ENCODE measurements at places on chromosomes 12 and 14.

DNA sequence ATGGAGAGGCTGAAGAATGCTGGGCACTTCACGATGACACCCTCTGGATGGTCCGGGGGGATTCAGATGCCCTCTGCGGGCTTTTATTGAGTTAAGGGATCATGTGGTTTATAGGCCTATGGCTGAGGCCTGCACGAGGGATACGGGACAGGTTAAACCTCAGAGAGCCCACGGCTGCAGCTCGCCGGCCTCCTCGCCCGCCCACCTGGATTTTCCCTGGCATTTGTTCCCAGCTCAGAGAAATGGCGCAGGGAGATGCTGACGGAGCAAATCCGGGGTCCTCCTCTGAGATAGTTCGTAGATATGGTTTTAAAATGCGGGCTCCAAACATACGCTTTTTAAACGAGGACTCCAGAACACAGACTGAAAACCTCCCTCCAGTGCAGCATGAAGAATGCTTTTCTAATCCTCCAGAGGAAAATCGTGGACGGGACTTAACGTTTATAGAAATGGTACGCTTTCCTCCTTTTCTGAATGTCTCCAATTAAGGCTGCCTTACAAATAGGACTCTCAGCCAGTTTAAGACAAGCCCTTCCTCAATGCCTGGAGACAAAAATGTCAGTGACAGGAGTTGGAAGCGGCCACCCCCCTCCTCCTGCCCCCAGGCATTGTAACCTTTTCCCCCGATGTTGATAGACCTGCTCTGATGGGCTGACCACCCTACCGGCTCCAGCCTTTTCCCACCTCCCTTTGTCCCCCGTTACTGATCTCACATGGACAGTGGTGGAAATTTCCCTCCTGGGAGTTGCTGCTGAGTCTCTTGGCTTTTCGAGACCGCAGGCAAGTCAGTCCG is 16.6 kb downstream of the CCND2 start:
- no peak for DNase-seq

DNA sequence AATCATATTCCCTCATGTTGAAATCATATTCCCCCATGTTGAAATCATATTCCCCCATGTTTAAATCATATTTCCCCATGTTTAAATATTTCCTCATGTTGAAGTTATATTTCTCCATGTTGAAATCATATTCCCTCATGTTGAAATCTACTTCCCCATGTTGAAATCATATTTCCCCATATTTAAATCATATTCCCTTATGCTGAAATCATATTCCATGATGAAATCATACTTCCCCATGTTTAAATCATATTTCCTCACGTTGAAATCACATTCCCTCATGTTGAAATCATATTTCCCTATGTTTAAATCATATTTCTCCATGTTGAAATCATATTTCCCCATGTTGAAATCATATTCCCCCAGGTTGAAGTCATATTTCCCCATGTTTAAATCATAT is 34.6 kb upstream of the ADGRD1 start:
- DNase-seq: no peak

- no peak for DNase-seq
Observed at GRCh38 chr12:29427964-29428363, 47.0 kb upstream of the ERGIC2 start.

- DNase-seq: peak; percentile 48
Observed at GRCh38 chr12:98154850-98155249, 360.5 kb upstream of the TMPO start.

DNA sequence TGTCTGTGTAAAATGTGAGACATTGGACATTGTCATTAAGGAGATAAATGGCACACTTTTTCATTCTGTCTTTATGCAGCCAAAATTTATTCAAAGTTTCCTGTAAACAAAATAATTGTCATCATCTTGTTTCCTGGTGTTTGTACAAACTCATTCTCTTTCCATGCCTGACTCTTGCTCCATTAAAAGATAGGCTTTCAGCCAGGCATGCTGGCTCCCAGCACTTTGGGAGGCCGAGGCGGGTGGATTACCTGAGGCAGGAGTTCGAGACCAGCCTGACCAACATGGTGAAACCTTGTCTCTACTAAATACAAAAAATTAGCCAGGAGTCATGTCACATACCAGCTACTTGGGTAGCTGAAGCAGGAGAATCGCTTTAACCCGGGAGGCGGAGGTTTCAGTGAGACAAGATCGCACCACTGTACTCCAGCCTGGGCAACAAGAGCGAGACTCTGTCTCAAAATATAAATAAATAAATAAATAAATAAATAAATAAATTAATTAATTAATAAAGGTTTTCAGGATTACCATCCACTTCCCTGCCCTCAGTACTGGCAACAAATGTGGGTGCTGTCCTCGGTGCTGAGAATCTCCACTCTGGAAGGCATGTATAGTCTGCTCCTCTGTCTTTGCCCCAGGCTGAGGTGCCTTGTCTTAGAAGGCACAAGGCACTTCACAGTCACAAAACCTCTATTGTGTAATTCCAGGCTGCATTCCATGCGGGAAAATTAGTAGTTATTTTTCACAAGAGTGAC is 83.2 kb downstream of the PAH start:
- no peak for DNase-seq

- DNase-seq: peak; percentile 40
Observed at GRCh38 chr12:22285846-22286245, 48.7 kb downstream of the ST8SIA1 start.

DNA sequence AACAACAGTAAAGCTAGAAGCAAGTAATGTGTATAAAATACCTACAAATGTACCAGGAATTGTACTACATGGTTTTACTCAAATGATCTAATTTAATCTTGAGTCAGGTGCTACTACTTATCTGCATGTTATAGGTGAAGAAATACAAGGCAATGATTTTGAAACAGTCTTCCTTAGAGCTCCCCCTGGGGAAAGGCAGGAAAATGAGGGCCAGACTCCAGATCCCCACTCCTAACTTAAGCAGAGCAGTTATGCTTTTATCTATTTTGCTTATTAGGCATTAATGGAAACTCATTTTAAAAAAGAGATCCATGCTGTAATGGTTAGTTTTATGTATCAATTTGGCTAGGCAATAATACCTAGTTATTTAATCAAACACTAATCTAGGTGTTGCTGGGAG is 109.3 kb upstream of the CPSF6 start:
- no peak for DNase-seq

- no peak for DNase-seq
Observed at GRCh38 chr12:43011383-43011926, 421.9 kb upstream of the PRICKLE1 start.

GRCh38 chr12:131456301-131457027 is 254.4 kb upstream of the SFSWAP start:
- no peak for DNase-seq

GRCh38 chr14:93676416-93676958 is 111.8 kb downstream of the PRIMA1 start:
- no peak for DNase-seq

- peak; percentile 76 for DNase-seq
Observed at GRCh38 chr14:63922696-63923421, 70.1 kb downstream of the SYNE2 start.

DNA sequence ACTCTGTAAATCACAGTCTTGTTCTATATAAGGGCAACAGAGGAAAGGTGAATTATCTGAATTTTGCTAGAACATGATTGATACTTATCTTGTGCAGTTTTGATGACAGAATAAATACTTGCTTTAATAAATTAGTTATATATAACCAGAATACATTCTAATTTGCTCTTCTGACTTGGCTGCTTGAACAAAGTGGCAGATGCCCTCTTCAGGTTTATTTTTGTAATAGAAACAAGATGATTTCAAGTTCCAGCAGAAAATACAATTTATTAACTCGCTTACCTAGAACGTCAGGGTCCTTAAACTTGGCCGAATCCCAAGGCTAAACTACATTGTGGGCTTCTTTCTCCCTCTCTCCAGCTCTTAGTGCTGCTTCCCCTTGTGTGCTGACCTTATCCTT is 57.6 kb upstream of the SSTR1 start:
- no peak for DNase-seq

- DNase-seq: peak; percentile 75
Observed at GRCh38 chr14:32939254-32940065, 781 bp downstream of the NPAS3 start.

- no peak for DNase-seq
Observed at GRCh38 chr12:34295366-34296142, 273.3 kb downstream of the ALG10 start.

DNA sequence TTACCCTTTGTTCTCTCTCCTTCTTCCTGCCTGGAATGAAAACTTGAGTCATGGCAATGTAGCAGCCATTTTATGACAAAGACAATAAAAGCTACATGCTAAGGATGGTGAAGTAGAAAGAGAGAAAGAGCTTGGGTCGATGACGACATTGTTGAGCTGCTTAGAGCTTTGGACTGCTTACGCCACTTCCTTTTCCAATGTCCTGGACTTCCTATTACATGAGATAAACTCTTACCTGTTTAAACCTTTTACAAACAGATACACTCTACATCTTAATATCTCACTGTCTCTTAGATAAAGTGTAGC is 70.1 kb downstream of the PEBP1 start:
- no peak for DNase-seq

- no peak for DNase-seq
Observed at GRCh38 chr14:75128596-75128990, 1.7 kb upstream of the NEK9 start.

DNA sequence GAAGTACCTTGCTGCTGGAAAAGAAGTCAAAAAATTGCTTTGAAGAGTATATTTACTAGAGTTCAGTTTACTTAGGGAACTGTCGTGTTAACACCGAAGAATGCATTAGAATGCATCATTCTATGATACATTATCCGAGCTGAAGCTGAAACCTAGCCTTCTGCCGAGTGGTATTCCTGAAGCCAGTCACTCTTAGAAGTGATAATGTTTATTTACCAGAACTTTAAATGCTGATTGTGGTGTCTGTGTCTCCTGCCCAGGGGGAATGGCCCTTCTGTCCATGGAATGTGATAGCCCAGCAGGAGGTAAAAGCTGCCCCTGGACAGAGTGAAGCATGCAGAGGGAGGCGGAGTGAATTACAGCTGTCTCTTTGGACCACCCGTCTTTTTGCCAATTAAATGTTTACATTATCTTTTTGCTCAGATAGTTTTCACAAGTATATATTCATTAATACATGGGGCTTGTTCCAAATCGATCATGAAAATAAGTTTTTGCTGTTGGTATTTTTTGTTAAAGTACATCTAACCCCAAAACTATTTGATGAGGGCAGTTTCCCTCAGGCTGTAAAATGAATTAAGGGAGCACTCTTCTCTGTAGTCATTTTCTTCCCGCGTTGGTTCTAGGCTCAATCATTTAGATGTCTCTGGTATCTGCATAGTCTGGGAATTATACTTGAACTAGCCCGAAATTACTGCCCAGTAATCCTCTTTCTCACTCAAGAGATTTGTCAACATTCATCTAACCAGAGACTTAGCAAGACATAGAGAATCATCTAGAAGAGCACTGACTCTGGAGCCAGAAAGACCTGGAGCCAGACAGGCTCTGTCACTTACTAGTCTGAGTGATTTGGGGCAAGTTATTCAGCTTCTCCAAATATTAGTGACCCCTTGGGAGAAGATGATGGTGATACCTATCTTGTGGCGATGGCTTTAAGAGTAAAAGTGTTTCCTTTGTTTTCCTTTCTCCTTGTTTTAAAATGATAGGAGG is 147.6 kb downstream of the CRADD start:
- peak; percentile 40 for DNase-seq

DNA sequence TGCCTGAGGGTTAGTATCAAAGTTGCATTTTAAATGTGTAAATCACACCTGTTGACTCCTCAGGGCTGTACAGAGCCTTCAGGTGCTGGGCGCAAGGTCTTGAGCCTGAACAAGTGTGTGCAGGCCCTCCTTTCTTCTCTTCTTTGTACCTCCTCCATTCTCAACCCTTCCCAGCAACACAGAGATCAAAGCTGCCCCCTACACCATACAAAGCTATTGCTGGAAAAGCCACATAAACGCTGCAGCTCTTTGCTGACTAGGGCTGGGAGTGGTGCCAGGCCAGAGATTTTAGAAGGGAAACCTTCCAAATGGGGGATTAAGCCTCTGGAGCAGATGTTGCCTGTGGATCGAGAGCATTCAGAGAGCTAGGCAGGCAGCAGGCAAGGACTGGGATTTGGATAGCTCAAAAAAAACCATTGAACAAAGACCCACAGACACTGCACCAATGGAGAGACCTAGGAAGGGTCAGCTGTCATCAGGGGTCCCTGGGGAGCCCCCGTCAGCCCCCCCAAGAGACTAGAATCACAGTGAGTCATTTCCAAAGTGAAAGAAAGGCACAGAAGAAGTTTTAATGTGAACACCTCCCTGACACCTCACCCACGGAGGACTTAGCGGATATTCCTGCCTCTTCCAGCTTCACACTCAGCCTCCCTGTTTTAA is 18.2 kb upstream of the SUSD6 start:
- DNase-seq: peak; percentile 57

DNA sequence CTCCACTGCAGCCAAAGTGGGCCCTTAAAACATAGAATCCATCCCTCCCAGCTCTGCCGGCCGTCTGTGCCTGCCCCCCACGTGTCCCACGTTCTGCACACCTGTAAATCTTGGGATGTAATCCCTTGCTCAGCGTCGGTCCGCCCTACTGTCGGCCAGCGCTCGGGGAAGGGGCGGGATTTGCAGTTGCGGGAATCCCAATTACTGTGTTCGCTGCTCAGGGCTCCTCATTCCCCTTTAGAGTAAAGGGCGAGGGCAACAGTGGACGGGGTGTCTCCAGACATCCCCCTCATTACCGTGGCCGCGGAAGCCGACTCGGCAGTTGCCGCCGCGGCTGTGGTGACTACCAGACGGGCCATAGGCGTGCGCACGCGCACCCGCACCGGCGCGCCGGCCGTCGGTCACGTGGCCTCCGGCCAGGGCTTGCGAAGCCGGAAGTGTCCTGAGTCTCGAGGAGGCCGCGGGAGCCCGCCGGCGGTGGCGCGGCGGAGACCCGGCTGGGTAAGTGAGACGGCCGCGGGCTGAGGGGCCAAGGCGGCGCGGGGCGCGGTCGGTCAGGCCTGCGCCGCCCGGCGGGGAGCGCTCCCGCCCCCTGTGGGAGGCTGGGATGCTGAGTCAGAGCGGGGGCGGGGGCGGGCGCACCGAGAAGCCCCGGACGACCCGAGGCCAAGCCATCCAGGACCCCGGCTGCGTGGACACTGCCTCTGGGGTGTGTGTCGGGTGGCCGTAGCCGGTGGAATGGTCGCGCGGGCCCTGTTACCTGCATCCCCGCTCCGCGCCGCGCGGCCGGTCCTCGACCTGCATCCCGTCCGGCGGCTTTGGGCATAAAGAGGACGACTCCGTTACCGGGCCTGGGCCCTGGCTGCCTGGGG is at the start of gene TBK1:
Gene TBK1 (plus strand): TSS at position 434 of the 872 bp plus-strand sequence. CDS start 3,751 bp downstream, outside the sequence.
- peak; percentile 57 for DNase-seq

DNA sequence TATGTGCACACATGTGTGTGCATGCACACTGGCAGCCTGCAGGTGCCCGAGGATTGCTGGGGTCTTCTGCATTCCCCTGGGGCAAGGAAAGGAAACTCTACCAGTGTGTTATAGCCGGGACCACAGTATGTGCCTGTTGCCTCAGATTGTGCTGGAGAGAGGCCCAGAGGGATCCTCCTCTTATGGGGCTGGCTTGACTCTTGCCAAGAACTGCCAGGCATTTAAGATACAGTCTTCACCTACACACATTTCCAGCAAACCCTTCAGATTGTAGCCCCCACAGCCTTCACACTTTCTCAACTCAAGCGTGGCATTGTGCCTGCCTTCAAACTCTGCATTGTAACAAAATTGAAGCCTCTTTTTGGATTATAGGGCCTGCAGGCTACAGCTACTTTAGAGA is 176.7 kb upstream of the DYRK2 start:
- no peak for DNase-seq

- DNase-seq: peak; percentile 75
Observed at GRCh38 chr12:75738486-75738885, 227.1 kb upstream of the KRR1 start.
